ENCODE measurements at places on chromosomes 16 and 17.

GRCh38 chr17:46763416-46763815 lies 55.1 kb downstream of the WNT3 start:
- no peak for DNase-seq

GRCh38 chr17:77681861-77682260 lies 276.6 kb upstream of the TNRC6C start:
- no peak for DNase-seq

DNA sequence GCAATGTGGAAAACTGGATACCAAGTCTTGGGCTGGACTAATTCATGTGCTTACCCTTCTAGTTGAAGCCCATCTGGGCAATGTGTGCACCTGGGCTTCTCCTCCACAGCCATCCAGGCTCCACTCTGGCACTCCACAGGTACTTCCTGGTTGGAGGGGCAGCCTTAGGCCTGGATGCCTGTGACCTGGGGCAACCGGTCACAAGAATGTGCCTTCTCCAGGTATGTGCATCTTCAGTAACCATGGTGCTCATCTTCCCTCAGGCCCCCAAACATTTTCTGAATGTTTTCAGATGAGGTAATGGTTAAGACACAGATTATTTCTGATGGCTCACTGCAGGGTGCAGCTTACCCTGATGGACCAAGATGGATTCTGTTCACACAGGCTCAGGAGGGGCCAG lies 11.1 kb downstream of the C16orf86 start:
- no peak for DNase-seq

GRCh38 chr17:82665891-82666290 lies 17.6 kb upstream of the WDR45B start:
- DNase-seq: no peak

- no peak for DNase-seq
Measured at GRCh38 chr16:87490096-87490798, 2.6 kb downstream of the ZCCHC14 start.

GRCh38 chr16:17289674-17290635 lies 180.8 kb downstream of the XYLT1 start:
- no peak for DNase-seq

- peak; percentile 60 for DNase-seq
Measured at GRCh38 chr17:33267271-33267790, 25.8 kb downstream of the ASIC2 start.

GRCh38 chr16:12609937-12610699 lies 193.6 kb downstream of the CPPED1 start:
- no peak for DNase-seq
